CD4-positive, alpha-beta T cell treated with Interferon alpha-2 for 1 hour (primary cell): ENCODE measurements at places on chromosomes 1 and 21.

GRCh38 chr21:39453571-39454179 lies 1.9 kb downstream of the SH3BGR start:
- no peak for DNase-seq

- DNase-seq, result no peak
These were observed 80.5 kb upstream of the IFFO2 start for GRCh38 chr1:19036813-19037605.

DNA sequence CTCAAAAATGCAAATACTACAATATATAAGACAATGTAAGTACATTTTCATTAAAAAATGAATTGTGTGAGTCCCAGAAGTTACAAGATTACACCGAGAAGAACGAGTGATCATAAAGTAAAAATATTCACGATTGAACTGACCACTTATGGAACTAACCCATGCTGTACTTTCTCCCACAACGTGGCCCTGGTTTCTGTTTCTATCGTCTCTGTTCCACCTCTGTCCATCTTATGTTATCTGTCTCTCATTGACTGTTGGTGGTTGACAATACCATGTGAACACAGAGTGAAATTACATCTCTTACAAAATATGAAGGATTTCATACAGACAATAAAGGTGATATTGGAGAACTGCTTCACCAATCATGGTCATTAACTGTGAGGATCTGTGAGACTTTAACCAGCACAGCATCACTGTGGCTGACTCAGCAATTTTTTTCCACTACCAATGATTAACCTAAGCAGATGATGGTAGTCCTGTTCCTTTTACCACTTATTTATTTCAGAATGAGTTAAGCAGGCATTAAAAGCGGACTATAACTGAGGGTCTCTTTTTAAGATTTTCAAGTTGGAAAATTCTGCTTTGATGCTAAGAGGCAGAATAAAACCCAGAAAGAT lies 165.1 kb downstream of the TGFB2 start:
- DNase-seq, result no peak

DNA sequence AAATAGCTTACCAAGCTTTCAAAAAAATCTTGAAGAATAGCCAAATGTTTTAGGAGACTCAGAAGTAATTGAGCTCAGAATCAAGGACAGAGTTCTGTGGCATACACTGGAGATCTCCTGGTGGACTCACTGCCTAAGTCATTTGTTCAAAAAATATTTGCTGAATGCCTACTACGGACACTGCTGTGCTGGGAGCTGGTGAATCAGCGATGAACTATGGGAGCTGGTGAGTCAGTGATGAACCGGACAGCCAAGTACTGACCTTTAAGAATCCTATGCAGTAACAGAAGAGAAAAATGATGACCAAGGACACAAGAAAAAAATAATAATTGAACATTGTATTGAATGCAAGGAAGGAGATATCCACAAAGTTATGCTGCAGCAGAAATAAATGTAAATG lies 717.9 kb upstream of the CXADR start:
- no peak for DNase-seq

DNA sequence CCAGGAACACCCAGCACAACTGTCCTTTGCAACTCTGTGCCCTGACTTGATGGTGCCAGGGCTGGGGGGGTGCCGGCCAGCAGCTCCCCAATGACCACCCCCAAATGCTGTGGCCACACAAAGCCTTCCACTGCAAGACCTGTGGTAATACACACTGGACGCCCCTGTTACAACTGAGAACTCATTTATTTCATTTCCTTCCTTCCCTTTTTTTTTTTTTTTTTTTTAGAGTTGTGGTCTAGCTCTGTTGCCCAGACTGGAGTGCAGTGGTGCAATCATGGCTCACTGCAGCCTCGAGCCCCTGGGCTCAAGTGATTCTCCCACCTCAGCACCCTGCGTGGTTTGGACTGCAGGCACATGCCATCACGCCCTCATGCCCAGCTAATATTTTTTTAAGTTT lies 25.2 kb downstream of the TP73 start:
- no peak for DNase-seq

- no peak for DNase-seq
These were observed 100.4 kb upstream of the USH2A start for GRCh38 chr1:216523449-216524190.

- DNase-seq, result no peak
These were observed 1561.5 kb downstream of the MRPL39 start for GRCh38 chr21:24045775-24046215.

DNA sequence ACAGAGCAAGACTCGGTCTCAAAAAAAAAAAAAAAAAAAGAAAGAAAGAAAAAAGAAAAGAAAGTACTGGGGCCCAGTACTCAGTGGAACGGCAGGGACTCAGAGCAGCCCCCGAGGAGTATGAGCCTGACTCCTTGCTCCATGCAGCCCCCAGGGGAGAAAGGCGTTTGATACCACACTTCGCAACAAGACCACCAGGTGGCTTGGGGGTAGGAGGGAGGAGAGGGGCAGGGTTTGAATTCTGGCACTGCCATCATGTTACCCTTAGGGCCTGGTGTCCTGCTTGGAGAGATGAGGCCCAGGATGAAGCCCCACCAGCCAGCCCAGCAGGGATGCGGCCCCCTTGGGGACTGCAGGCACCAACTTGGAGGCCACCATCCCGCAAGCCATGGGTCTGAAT lies 321.3 kb upstream of the VAMP3 start:
- DNase-seq, result no peak

GRCh38 chr1:95197616-95198252 lies 36.3 kb upstream of the RWDD3 start:
- DNase-seq, result no peak

GRCh38 chr1:91053630-91054029 lies 31.8 kb upstream of the ZNF644 start:
- DNase-seq, result no peak

- no peak for DNase-seq
These were observed 1.4 kb downstream of the NCF2 start for GRCh38 chr1:183588827-183589226.

DNA sequence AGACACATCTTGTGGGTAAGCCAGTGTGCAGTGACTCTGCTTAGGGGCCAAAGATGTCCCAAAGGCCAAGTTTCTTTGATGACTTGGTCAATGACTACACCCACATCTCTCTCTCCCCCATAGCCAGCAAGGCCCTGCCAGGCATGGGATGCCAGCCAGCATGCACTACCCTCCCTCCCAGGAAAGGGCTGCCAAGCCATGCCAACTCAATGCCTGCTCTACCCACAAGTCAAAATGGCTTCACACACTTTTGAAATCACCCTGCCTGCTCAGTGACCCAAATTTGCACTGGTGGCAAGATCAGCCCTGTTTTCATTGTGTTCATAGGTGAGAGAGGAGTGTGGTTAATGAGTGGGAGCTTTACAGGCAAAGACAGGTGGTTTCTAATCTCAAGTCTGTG lies 112.5 kb downstream of the MATN1 start:
- no peak for DNase-seq

GRCh38 chr1:235075048-235075776 lies 53.4 kb downstream of the TOMM20 start:
- peak; percentile 75 for DNase-seq

DNA sequence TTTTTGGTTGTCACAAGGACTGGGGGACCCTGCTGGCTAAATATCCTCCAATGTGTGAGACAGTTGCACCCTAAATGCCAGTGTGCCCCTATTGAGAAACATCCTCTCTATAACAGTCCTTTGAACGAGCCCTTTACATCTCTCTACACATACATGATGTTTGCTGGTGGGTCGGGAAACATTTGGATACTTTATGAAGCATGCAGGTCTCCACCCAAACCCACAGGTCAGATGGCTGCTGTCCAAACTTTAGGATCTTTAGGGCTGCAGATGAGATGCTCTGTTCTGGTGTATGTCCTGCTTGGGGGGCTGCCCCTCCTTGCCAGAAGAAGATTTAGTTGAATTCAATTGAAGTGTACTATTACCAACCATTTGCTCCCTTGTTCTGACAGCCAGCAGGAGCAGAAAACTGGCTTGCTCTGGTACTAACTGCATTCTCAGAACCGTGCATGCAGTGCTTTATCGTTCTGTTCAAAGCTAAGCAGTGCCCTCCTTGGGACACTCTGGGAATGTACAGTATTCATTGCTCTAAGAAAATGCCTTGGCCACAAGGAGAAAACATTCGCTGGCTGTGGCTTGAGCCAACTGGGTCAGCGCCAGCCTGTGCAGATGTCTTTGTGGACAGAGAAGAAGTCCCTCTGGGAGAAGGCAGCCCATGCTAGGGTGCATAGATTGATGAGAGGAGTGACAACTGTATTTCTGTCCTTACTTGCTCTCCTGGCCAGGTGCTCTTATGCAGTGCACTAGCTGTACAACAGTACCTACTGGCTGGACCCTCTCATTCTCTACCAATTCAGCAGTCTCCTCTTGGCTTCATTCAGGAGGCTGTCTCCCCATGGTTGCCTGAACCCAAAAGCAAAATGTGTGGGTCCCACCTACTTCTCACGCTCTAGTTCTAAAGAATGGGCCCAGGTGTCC lies 61.4 kb upstream of the DIRAS3 start:
- no peak for DNase-seq

- DNase-seq, result peak; percentile 7
These were observed 1.1 kb downstream of the SPSB1 start for GRCh38 chr1:9293533-9294404.

DNA sequence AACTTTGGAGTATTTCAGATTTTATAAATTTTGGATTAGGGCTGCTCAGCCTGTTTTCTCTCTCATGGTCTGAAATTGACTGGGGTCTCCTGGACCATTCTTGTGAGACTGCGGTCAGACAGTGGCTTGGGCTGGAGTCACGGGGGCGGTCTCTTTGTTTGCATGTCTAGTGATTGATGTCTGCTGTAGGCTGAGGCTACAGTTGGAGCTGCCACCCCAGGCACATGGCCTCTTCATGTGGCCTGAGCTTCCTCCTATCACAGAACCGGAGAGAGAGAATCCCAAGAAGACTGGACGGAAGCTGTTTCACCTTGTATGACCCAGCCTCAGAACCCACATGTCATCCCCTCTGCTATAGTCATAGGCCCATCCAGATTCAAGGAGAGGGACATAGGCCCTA lies 96.1 kb downstream of the NID1 start:
- no peak for DNase-seq
